ENCODE measurements at places on chromosomes 5 and 9.
A peak's percentile ranks its signal among the peaks of the same experiment; 100 is the strongest.

- DNase-seq = no peak
These were observed 148.6 kb downstream of the CDH9 start for GRCh38 chr5:26889815-26890214.

DNA sequence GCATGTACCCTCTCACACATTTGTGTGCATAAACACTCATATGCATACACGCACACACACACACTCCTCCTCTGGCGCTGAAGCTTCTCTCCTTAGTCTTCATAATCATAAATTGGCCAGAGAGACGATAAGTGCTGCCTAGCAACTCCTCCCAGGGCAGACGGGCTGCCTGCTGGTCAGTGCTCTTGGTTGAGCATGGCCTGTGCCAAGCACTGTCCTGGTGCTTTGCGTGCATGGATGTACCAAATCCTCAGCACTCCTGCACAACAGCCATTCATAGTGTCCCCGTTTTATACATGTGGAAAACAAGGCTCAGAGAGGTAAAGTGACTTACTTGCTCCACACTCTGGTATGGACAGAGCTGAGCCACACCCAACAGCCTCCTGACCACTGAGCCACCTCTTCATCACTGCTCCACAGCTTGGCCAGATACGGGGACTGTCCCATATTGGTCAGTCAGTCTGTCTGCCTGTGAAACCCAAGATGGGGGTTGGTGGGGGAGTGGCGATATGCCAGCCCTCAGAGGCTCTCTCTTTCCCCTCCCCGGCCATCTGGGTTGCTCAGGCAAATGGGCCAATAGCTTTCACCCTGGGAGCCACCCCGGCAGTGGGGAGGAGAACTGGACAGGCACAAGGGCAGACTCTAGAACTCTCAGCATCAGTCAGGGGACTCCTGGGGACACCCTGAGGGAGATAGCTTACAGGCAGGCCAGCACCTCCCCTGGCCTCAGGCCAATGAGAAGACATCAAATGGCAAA lies 64.3 kb upstream of the GARNL3 start:
- DNase-seq = no peak

DNA sequence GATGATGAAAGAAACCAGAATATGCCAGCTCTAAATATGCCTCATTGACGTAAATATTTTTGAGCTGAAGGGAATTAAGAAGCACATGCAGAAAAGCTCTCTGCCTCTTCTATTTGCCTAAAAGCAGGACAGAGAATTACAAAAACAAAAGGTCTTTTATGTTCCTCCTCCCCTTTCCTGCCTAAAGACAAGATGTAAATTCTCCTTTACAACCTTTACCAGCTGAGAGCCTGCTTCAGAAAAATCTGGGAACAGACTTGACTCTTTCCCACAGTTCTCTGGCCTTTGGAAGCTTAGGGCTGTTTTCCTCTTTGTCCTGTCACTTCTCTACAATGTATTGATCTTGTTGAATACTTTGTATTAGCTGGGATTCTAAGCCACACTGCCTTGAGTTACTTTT lies 199.7 kb downstream of the TMC1 start:
- no peak for DNase-seq

- no peak for DNase-seq
These were observed 1107.8 kb upstream of the SEMA6A start for GRCh38 chr5:117682416-117682815.

GRCh38 chr5:96247097-96247701 lies 185.8 kb downstream of the PCSK1 start:
- peak; percentile 89 for DNase-seq

DNA sequence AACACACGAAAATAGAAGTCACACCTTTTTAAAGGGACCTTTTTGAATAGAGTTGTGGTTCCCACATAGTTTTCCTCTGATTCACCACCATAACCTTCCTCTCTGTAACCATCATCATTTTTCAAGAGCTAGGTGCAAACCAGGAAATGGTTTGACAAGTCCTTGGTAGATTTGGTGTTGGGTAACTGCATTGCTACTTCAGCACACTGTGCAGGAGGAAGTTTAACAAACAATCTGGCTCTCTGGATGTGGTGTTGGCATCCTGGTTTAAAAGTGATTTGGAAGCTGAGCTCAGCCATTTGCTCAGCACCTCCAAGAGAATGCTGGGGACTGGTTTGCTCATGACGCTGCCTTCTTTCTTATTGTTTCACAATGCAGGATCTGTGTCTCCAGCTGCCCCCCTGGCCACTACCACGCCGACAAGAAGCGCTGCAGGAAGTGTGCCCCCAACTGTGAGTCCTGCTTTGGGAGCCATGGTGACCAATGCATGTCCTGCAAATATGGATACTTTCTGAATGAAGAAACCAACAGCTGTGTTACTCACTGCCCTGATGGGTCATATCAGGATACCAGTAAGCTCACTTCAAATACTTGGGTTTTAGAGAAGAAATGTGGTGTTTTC lies 213.1 kb downstream of the RFK start:
- peak; percentile 68 for DNase-seq

GRCh38 chr5:96922499-96923244 lies 13.2 kb upstream of the LNPEP start:
- no peak for DNase-seq

- peak; percentile 94 for DNase-seq
These were observed 109.7 kb upstream of the PCA3 start for GRCh38 chr9:76654575-76654974.

DNA sequence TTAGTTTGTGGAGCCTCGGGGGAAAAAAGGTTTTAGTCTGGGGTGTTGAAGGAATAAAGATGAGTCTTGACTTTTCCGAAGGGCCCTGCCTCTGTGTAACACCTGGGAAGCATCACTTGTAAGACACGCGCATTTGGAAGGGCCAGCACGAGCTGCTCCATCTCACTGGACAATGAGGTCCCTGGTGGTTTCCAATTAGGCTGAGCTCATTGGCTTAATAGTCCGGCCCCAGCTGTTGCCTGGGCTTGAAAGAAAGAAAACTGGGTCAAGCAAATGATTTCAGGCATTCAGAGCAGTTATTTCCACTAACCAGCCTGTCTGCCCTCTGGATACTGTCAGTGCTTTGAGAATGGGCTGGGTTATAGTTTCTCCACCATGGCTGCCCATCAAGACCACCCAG lies 64.5 kb downstream of the NSUN2 start:
- DNase-seq = no peak

DNA sequence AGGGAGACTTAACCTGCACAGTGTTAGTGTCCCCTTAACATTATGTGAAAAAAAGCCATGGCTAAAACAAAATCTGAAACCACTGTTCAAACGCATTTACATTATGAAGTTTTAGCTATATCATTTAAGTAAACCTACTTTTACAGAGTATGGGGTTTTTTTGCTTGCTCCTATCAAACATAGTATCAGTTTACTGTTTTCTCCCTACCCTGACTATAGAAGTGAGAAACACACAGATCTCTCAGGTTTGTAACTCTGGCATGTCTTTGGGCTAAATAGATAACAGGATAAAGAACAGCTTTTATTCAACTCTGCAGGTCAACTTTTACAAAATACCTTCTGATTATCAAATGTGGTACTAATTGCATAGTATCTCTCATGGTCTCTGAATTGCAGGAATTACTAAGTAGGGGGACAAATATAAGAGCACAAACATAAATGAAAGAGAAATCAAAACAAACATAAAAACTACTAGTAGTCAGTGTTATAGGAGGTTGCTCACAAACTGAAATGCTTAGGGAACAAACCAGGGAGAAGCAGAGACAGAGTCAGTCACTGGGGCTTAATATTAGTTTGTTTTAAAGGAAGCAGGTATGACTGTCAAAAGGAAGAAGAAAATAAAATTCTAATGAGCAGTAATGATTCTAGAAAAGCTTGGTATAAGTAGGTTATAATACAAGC lies 155.8 kb downstream of the MLLT3 start:
- no peak for DNase-seq

DNA sequence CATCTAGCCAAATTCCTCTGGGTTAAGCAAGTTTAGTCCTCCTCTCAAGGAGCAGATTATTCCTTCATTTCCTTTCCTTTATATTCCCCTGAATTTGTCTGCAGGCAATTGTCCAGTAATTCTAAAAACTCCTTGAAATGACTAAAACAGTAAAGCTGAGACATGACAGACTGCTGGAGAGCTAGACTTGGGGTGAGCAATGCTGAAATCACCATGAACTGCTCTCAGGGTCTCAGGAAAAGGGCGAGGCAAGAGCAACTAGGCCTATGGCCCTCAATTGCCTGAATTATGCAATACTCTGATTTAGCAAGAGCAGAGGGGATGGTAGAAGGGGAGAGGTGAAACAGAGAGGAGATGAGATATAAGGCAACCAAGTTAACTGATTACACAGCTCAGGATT lies 172.9 kb upstream of the NREP start:
- peak; percentile 94 for DNase-seq

- DNase-seq = no peak
These were observed 694.8 kb upstream of the CDH10 start for GRCh38 chr5:25339541-25339940.

DNA sequence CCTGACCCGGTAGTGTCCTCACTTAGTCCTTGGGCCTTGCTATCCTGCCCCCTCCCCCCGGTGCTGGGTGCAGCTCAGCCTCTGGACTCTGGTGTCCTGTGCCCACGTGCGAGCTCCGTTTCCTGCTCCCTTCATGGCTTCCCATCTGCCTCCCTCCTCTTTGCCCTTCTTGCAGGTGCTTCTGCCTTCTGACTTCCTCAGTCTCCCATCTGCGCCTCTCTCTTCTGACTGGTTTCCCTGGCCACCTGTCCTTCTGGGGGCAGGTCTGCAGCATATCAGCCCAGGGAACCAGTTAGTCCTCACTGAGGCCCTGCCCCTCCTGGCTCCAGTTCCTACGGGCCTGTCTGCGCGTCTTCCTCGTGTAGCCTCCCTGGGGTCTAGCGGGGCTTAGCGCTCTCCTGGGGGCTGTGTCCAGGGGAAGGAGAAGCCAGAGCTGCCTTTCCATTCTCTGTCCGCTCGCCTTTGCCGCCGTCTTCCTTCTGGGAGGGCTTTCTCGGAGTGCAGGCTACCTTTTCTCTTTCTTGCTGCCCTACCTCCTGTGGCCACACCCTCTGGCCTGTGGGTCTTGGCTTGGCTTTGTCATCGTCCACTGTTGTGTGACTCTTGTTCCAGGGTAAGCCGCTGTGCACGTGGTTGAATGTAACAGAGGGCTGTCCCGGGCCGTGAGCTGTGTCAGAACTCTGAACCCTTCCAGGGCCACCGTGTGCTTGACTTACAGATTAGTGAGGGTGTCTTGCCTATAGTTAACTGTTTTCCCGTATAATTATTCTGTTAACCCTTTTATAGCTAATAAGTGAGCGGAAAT lies 51.8 kb downstream of the EHMT1 start:
- peak; percentile 60 for DNase-seq

- DNase-seq = peak; percentile 49
These were observed 129.0 kb downstream of the MUSK start for GRCh38 chr9:110797611-110798010.

- DNase-seq = peak; percentile 8
These were observed 1.6 kb upstream of the DHFR start for GRCh38 chr5:80656425-80656824.

- DNase-seq = no peak
These were observed 105.9 kb upstream of the DAP start for GRCh38 chr5:10866913-10867312.

GRCh38 chr5:83752700-83753099 lies 32.0 kb upstream of the HAPLN1 start:
- DNase-seq = no peak

DNA sequence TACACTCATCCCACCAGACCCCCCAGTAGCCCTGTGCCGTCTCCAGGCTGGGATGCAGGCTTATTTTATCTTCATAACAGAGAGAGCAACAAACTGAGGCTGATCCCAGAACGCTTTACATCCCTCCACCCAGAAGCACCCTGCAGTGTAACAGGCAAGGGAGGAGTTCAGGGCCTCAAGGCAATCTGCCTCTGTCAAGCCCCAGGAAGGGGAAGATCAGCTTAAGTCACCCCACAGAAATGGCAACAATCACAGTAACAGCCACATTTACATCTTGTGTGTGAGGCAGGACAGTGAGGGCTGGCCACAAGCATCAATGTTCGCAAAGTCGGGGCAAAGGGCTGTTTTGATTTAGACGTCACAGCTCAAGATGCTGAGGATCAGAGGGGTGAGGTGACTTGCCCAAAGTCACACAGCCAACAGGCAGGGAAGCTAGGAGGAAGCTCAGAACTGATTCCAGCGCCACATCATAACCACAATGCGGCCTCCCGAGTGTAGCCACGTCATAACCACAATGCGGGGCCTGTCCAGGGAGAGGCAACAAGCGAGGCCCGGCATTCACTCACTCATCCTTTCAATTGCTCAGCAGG lies 14.4 kb downstream of the STK10 start:
- DNase-seq = peak; percentile 60

GRCh38 chr9:134888603-134889190 lies 8.1 kb downstream of the FCN2 start:
- DNase-seq = no peak

GRCh38 chr9:5851445-5851844 lies 18.5 kb upstream of the ERMP1 start:
- peak; percentile 77 for DNase-seq

DNA sequence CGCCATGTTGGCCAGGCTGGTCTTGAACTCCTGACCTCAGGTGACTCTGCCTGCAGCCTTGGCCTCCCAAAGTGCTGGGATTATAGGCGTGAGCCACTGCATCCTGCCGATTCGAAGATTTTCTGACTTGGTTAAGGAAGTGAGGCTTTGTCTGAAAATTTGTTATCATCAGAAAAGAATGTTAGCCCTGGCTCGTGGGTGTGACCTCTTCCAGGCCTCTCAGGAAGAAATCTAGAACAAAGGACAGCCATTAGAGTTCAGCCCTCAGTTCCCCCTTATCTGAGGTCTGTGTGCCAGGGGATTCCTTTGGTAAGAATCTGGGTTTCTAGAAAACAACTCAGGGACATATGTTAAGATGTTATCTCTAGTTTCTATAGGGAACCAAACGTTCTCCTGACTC lies 6.2 kb downstream of the OR2S2 start:
- peak; percentile 76 for DNase-seq

GRCh38 chr5:128777052-128777451 lies 188.2 kb upstream of the SLC27A6 start:
- DNase-seq = no peak

- DNase-seq = peak; percentile 74
These were observed 81.6 kb downstream of the ADAMTS16 start for GRCh38 chr5:5221724-5222123.

GRCh38 chr9:96222132-96222531 lies 79.8 kb downstream of the HSD17B3 start:
- peak; percentile 36 for DNase-seq

GRCh38 chr5:171714261-171714660 lies 71.4 kb upstream of the SMIM23 start:
- no peak for DNase-seq

GRCh38 chr9:77453825-77454647 lies 194.1 kb downstream of the GNA14 start:
- no peak for DNase-seq

GRCh38 chr5:127705120-127705892 lies 2.1 kb downstream of the CCDC192 start:
- peak; percentile 95 for DNase-seq
